SJSA1 (cell line): ENCODE measurements at places on chromosomes 3 and 15. TPM values are rescaled to one million over a fixed set of nuclear protein-coding genes. Genes with fewer than 3 reads are reported as not detected.

DNA sequence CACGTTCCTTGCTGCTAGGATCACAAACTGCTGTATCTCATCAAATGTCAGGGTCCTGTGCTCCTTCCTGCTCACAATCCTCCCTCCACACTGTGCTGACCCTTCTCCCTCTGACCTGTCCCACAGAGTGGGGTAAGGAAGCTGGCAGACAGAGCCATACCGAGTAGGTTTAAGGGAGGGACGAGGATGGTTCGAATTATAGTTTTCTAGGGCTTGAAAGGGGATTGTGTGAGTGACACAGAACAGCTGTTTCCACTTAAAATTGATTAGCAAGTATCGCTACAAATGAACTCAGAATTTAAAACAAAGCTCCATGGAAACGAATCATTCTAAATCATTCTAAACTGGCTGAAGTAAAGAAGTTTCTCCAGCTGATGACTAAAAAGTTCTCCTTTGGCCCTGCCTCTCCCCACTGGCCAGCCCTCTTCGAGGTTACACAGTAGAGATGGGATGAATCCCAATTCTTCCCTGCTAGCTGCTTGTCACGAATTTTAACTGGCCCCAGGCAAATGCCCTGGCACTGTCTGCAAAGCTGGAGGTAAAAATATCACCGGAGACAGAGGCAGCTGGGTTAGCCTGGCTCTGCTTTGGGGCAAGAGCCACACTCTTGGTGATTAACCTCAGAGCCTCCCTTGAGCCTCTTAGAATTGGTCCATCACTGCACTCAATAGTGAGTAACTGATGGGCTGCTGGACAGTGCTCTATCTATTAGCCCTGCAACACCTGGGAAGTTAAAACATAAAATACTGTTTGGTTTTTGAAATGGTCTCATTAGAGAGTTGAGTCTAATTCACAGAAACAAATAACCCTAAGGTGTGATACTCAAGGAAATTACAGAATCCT is 194.9 kb downstream of the CHST2 start:
- DNase-seq: no peak

- DNase-seq: no peak
Measured at GRCh38 chr15:87687523-87687870, 569.0 kb downstream of the NTRK3 start.

- DNase-seq: no peak
Measured at GRCh38 chr15:97470417-97470816, 490.1 kb upstream of the ARRDC4 start.

SPTSSB gene
- total RNA-seq: not detected in 2 replicates

ISL2 gene
- total RNA-seq: 3.0 and 4.0 TPM in 2 replicates
